Purkinje cell (primary cell): ENCODE measurements at places on chromosomes 7 and 10. TPM values are rescaled to one million over a fixed set of nuclear protein-coding genes. Genes with fewer than 3 reads are reported as not detected.

Gene MXI1
- 21.8 and 26.6 TPM in 2 replicates for polyA plus RNA-seq

Gene PAX2
- not detected in 2 replicates for polyA plus RNA-seq

Gene BHLHA15
- not detected in 2 replicates for polyA plus RNA-seq

Gene LIPN
- polyA plus RNA-seq: not detected in 2 replicates

Gene MCM10
- polyA plus RNA-seq: 0.12 TPM in 1 of 2 replicates, not detected in the other

Gene GRID2IP
- 1.2 and 1.7 TPM in 2 replicates for polyA plus RNA-seq

Gene DGKI
- 24.4 and 28.9 TPM in 2 replicates for polyA plus RNA-seq

Gene C10orf105
- polyA plus RNA-seq: not detected in 2 replicates

Gene OPALIN
- 0.50 and 3.0 TPM in 2 replicates for polyA plus RNA-seq

Gene GPR22
- polyA plus RNA-seq: 7.9 and 27.5 TPM in 2 replicates

Gene SPDYE17
- not detected in 2 replicates for polyA plus RNA-seq

Gene TAS2R41
- not detected in 2 replicates for polyA plus RNA-seq

Gene NKX1-2
- polyA plus RNA-seq: 0.16 TPM in 1 of 2 replicates, not detected in the other

Gene TCAF2
- polyA plus RNA-seq: 0.31 and 0.32 TPM in 2 replicates

Gene SFXN2
- 0.15 and 0.20 TPM in 2 replicates for polyA plus RNA-seq

Gene HIP1
- 2.1 and 3.7 TPM in 2 replicates for polyA plus RNA-seq

Gene HACD1
- polyA plus RNA-seq: 3.2 and 5.2 TPM in 2 replicates

Gene AKR1E2
- polyA plus RNA-seq: 0.91 TPM in 1 of 2 replicates, not detected in the other

Gene GRM3
- polyA plus RNA-seq: 21.0 and 25.7 TPM in 2 replicates
